ENCODE measurements at places on chromosomes 16 and 17.

- DNase-seq = no peak
Measured at GRCh38 chr16:84396537-84397008, 28.2 kb downstream of the ATP2C2 start.

DNA sequence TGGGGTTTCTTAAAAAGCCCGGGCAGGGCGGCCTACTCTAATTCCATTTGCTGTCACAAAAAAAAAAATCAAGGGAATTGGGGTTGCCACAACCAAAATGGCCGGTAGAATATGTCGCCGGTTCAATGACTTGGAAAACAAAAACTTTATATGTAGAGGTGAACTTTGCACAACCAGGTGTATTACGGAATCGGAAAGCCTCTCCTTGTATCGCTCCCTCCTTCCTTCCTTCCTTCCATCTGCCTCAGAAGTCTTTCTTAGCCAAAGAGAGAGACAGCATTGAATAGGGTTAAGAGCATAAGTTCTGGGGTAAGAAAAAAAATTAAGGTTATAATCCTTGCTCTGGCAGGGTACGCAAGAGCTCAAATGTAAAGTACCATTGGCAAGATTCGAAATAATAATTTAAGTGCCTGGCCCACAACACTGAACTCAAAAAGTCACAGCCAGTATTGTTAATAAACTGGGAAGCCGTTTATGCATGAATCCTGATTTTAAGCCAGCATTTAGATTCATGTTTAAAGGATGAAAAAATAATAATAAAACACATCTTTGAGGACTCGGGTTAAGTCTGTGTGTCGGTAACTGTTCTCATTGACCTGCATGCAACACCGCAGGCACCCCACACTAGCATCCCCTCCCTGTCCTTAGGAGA lies 522 bp upstream of the GLG1 start:
- no peak for DNase-seq

- DNase-seq = no peak
Measured at GRCh38 chr16:86899151-86899550, 320.8 kb downstream of the FOXL1 start.

DNA sequence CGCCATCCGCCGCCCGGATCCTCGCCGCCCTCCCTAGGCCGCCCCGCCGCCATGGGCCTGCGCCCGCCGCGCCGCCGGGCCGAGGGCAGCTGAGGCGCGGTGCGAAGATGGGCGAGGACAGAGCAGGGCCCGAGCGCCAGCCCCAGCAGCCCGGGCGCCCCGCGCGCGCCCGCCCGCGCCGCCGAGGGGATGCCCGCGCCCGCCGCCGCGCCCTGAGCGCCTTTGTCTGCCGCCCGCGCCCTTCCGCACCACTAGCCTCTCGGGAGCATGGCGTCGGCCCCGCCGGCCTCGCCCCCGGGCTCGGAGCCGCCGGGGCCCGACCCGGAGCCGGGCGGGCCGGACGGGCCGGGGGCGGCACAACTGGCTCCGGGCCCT lies 278 bp downstream of the RAB11FIP3 start:
- DNase-seq = no peak

GRCh38 chr16:76511203-76511602 lies 234.0 kb downstream of the CNTNAP4 start:
- no peak for DNase-seq

DNA sequence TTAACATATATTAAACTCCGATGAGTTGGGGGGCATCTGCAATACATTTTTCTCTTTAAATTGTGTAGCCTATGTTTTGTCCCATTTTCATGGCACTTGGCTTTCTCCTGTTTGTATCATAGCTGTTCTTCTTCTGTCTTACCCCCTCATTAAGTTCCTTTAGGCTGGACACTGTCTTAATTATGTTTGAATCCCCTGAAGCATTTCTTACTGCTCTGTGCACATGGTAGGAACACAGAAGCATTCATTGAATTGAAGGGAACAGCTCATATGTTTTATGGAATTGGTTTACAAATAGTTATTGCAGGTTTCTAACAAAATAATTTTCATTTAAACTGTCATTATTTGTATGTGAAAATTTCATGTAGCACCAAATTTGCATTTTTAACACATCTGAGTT lies 176.8 kb downstream of the TANC2 start:
- no peak for DNase-seq

DNA sequence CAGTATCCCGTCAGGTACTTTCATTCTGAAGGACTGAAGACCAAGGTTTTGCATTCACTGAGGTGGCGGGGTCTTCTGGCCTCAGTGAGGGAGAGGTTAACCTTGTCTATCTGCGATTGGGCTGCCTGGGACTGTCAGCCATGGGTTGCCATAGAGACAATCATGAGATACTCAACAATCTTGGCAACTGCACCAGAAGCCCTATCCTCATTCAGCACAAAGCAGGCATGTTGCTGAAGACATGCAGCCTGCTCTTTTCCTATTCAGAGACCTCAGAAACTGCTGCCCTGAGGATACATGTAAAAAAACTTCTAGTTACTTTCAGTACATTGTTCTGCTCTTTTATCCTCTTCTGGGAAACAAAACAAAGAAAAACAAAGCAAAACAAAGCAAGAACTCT lies 146.3 kb upstream of the PIRT start:
- DNase-seq = no peak

- no peak for DNase-seq
Measured at GRCh38 chr16:70715055-70715858, 29.4 kb upstream of the MTSS2 start.

DNA sequence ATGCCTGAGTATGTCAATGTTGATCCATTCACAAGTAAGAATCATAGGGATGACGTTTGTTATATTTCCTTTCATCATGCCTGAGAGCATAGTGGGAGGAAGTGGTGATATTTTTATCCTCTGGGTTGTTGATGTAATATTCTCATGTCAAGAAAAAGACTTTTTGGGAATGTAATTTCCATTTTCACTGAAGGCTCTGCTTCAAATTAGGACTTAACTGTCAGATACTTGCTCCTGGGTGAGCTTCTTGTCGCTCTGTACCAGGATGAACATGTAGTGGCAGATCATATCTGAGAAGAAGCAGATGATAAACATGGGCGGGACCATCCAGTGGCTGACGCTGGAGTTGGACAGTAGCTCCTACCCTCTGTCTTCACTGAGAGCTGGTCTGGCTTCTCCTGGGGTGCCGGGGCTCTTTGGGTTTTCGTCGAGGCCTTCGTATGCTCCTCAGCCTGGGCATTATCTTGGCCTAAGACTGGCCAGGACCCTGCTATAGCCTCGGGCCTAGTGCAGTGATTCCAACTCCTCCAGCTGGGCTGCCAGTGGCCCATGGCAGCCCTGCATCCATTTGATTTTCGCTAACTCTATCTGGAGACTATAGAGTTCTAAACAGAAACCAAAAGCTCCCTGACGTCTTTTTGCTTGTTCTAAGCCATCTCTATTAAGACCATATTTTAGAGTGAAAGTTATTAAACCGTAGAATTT lies 19.7 kb downstream of the CYB5B start:
- DNase-seq = no peak

Measured in stimulated activated CD8-positive, alpha-beta memory T cell treated with anti-CD3 and anti-CD28 coated beads, Interleukin-7, amount 100 ng/mL, for 4 hours (primary cell).